ENCODE measurements at places on chromosomes 2 and 18.

GRCh38 chr2:119059287-119059686, 99.3 kb downstream of the C1QL2 start:
- DNase-seq, result no peak

GRCh38 chr2:45218931-45219339, 209.7 kb upstream of the SIX2 start:
- DNase-seq, result no peak

GRCh38 chr2:41886145-41886664, 161.6 kb upstream of the PKDCC start:
- no peak for DNase-seq

GRCh38 chr2:146527166-146527565, 1317.7 kb upstream of the ACVR2A start:
- no peak for DNase-seq

- no peak for DNase-seq
Observed at GRCh38 chr2:42180300-42180699, 11.1 kb downstream of the EML4 start.

GRCh38 chr18:5253910-5254309, 41.6 kb downstream of the ZBTB14 start:
- DNase-seq, result no peak

GRCh38 chr2:30798536-30798991, 8.7 kb downstream of the CAPN13 start:
- no peak for DNase-seq

GRCh38 chr18:5543773-5544389, at the start of gene EPB41L3:
Gene EPB41L3, minus strand, starts transcription at chr18:5543997. Its CDS starts 54,814 bp downstream, at chr18:5489183.
- DNase-seq, result no peak

- no peak for DNase-seq
Observed at GRCh38 chr2:203167751-203168150, 71.1 kb upstream of the CYP20A1 start.

- no peak for DNase-seq
Observed at GRCh38 chr2:45171136-45171501, 161.9 kb upstream of the SIX2 start.

DNA sequence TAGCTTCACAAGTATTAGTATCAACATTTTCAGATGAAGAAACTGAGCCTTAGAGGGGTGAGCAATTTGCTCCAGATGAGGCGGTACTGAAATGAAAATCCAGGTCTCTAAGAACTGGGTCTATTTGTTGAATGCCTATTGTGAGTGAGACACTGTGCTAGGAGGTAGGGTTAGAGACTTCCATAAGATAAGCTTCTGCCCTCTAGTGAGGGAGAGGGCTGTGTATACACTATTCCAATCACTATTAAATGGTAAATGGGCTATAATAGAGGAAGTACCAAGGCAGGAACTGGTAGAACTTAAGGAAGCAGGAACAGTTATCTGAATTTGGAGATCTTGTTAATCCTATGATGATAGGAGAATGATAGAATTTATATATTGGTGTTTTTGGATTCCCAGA, 23.6 kb upstream of the GLS start:
- DNase-seq, result no peak

- DNase-seq, result no peak
Observed at GRCh38 chr2:15449556-15450236, 111.4 kb downstream of the NBAS start.

DNA sequence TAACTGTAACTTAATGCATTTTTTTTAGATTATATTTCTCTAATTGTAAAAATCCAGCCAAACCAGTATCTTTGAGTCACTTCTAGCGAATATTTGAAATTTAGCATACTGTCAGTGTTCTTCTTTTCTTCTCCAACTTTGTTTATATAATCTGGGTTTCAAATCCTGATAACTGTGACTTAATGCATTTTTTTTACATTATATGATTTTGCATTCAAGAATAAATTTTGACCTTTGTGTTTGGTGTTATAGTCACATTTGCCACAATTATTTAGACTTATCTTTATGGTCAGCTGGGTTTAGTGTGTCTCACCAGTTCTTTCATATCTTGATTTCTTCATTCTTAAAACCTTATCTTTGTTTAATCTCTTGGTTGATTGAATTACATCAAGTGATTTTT, 345.7 kb downstream of the SLC4A3 start:
- no peak for DNase-seq

- peak; percentile 48 for DNase-seq
Observed at GRCh38 chr2:54522624-54523281, 66.6 kb downstream of the SPTBN1 start.

GRCh38 chr2:174013315-174013751, 48.2 kb upstream of the SP3 start:
- DNase-seq, result no peak

DNA sequence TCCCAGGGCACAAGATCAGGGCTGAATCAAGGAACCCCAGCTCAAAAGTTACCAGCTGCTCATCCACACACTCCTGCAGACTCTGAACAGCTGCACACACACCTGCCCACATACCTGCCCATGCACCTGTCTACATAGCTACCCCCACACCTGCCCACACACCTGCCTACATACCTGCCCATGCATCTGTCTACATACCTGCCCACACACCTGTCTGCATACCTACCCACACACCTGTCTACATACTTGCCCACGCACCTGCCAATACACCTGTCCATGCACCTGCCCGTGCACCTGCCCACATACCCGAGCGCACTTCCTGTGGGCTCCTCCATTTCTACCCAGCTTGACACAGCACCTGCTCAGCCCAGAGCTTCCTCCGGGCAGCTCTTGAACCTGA, 122.8 kb upstream of the AGAP1 start:
- DNase-seq, result no peak

DNA sequence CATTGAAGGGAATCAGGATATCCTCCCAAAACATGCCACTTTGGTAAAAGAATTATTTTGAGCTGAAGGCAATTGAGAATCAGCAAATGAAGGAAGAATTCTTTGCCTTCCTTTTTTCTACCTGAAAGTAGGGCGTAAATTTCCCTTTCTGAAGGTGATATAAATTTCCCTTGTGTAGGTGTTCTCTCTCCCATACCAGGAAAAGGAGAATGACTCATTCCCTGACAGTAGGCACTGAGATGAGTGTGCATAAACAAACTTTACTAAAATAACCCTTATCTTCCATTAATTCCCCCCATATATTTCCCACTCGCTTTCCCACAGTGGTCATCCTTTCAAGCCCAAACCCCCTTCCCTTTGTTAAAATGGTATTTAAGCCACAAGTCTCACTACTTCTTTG, 1339.0 kb downstream of the LRP1B start:
- DNase-seq, result no peak

GRCh38 chr18:25736516-25736915, 353.9 kb downstream of the SS18 start:
- no peak for DNase-seq

DNA sequence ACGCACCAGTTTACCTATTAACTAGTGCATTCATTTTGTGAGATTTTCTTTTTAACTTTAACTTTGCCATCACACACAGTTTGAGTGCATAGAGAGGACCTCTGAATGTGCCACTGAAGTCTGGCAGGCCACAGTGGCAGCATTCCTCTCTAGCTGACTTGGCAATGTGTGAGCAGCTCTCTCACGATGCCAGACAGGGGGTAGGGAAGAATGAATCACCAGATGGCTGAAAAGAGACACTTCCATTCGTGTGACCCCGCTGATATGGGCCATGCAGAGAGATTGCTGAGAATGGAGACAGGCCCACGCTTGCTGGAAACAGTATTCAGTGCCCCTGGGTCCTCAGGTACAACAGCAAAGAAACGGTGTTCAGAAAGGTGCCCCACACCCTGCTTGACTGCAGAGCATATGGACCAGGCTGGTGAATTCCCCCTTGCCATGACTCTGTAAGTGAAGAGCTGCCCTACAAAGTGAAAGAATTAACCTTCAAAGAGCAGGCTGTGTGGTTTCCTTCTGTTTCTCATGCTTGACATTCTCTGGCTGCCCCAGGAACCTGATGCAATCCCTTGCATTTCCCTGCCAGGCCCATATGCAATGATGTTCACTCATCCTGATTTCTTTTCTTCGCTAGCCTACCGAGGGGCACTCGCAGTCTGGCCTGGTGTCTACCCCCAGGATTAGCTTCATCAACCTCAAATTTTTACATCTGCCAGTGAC, 236.1 kb downstream of the CDH20 start:
- no peak for DNase-seq

GRCh38 chr18:35386600-35387100, 9.5 kb upstream of the ZNF396 start:
- peak; percentile 37 for DNase-seq

GRCh38 chr2:232290668-232291067, 87.9 kb upstream of the ALPP start:
- DNase-seq, result no peak

DNA sequence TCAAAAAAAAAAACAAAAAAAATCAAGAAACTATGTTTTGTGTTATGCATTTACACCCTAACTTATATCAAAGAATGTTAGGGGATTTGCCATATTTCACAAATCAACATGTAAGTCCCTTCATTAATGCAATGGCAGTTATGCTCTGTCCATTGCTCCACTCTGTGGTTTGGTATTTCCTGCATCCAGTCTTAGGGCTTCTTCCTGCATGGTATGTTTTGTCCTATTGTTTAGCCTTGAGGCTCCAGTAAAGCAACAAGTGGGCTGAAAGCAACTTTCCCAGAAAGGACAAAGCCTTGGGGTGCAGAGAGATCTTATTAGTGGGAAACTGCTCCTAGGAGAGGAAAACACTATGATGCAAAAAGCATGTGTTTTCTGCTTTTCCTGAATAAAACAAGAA, 474.1 kb downstream of the IRS1 start:
- DNase-seq, result no peak

DNA sequence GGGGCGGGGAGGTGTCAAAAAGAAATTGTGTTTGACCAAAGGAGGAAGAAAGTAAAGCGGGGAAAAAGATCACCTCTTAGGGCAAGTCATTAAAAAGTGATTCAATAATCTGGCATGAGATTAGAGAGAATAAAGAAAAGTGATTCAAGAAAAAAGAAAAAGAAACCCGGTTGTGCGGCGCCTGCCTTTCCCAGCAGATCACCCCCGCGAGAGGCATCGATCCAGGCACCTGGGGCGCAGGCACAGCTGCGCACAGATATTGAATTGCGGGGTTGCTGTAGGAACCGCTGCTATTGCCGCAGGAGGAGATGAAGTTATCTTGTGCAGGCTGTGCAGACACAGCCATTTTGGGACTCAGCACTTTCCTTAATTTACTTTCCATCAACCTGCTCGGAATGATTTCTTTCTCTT, 71.2 kb downstream of the PLB1 start:
- no peak for DNase-seq

DNA sequence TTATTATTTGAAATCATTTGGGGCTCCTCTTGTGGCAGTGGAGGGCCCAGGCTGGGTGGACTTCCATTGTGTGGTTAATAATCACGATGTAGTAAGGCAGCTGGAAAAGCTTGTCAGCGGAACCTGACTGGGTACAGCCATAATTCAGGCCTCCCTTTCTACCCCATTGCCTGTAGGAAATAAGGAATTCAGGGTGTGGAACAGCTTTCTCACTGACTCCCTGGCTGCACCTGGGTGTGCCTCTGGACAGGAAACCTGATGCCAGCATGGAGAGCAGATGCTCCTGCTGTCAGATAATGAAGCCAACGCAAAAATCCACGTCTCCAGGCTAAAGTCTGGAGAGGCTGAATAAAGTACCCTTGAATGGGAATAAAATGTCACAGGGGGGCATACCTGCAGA, 44.2 kb downstream of the LYPD6B start:
- DNase-seq, result no peak

GRCh38 chr2:232341739-232342126, 36.8 kb upstream of the ALPP start:
- DNase-seq, result no peak

GRCh38 chr18:26332991-26333390, 106.7 kb downstream of the TAF4B start:
- no peak for DNase-seq

DNA sequence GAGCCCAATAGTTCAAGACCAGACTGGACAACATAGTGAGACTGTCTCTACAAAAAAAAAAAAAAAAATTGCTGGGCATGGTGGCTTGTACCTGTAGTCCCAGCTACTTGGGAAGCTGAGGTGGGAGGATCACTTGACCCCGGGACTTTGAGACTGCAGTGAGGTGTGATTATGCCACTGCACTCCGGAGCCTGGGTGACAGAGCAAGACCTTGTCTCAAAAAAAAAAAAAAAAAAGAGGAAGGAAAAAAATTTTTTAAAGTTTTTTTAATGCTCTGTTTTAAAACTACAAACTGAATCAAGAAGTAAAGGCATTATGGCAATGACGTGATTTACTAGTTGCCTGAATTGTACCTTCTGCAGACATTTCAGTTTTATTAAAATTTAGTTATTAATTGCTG, 54.5 kb upstream of the ZDBF2 start:
- DNase-seq, result no peak

DNA sequence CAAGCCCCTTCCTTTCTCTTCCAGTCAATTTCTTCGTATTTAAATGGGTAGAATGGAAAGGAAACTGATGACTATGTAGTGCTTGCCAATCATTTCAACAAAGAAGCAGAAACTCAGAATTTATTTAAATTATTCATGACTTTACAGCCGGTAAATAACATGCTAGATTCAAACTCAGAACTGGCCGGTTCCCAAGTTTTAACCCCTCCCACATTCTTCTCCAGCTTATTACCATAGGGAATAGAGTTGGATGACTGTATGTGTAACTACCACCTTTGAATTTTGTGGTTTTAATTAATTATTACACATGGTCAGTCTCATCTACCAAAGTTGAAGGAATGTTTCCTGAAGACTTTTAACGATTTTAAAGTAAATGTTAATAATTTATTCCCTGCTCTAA, 819.3 kb upstream of the LRATD1 start:
- no peak for DNase-seq

DNA sequence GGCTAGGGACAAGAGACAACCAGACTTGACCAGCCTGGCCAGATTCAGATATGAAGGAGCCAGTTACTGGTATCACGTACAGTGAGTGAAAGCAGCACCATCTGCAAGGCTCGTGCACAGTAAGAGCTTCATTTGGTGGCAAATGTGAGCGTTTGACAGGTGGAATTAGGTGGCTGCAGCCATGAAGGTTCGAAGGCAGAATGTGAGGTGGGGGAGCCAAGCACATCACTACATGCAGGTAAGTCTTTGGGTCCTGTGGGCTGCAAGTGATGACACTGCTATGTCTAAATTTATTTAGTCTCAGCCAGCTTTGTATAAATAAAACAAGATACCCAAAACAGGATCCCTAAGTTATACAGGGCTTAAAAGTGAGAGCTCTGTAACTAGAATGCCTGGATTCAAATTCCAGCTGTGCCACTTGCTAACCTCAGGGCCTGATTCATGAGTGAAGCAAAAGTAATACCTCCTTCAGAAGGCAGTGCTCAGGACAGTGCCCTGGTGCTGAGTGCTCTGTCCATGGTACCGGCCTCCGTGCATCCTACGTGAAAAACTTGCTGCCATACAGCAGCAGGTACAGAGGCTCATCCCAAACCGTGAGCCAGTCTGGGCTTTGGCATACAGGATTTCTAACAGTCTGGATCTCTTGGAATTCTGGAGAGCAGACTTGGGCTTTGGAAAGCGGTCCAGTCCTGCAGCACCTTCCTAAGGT, 18.6 kb downstream of the DDX18 start:
- DNase-seq, result no peak

DNA sequence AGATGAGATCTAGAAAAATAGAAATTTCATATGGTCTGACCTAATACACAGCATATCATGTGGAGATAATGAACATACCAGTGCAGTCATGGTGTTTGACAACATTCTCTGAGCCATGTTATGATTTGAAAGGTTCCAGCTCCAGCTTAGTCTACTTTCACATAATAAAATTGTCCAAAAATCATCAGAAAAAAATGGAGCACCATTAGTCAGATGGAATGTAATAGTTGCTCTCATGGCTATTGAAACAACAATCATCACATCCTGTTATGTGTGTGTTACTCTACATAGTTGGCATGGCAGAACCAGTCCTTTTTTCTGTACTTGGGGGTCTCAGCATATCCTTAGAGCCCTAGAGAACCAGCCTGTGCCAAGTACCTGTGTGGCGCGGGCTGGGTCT, 678.9 kb upstream of the FANCL start:
- no peak for DNase-seq

All from activated T-cell treated with anti-CD3 and anti-CD28 coated beads for 1 hour (primary cell).